EH (cell line): ENCODE measurements at places on chromosomes 16 and 17.

- DNase-seq, result peak; percentile 97
Measured at GRCh38 chr16:70737377-70738082, 51.7 kb upstream of the MTSS2 start.

GRCh38 chr17:21212826-21213637 is 929 bp downstream of the TMEM11 start:
- peak; percentile 27 for DNase-seq

- no peak for DNase-seq
Measured at GRCh38 chr16:30766206-30766932, 4.2 kb downstream of the RNF40 start.

DNA sequence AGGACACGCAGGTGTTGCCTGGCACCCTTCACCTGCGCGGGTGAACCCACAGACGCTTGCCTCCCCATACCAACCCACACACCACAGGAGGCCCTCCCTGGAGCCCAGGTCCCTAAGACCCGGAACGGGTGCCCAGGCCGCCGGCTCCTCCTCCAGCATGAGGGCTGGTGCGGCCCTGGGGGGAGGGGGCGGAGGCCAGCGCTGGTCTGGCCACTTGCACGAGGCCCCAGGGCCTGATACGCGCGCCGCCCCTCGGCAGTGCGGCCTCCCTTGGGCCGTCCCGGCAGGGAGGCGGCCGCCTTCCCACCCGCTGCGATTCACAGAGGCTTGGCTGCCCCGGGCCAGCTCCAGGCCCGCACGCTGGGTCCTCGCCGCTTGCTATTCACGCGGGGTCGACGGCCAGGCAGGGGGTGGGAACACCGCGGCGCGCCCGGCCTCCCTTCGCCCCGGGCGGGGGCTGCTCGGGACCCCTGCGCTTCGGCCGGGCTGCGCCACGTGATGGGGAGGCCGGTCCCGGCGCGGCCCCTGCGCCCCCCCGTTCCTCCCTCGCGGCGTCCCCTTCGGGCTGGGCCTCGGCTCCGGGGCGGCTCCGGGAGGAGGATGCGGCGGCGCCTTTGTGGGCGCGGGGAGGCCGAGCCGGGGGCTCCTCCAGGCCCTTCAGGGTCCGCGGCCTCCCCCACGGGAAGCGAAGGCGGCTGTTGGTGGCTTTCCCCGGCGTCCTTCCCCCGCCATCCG is 685 bp downstream of the FASN start:
- DNase-seq, result peak; percentile 72

DNA sequence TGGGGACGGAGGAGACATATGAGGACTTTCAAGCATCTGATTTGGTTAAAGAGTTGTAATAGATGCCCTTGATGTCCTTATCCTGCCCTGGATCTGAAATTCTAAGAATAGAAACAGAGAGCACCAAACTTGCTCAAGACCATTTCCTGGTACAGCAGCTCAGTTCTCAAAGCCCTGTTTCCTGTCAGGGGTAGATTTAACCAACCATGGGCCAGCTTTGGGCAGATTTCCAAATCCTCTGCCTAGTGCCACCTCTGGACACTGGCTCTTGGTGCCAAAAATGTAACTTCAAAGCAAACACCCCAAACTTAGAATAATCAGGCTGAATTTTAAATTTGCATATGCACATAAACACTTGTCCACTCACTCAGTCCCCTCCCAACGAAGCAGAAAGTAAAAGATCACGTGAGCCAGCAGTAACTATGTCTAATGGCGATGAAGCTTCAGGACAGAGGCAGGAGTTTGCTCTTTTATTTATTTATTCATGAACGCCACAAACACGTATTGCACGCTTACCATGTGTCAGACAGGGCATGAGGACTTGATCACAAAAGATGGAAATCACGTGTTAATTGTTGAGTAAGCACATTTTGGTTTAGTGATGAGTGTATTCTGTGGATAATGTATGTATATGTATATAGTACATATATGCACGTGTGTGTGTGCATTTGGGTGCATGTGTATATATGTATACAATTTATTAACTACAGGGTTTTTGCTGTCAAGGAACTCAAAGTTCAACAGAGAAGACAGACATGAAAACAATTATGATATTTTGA is 23.1 kb upstream of the SDK2 start:
- DNase-seq, result no peak

DNA sequence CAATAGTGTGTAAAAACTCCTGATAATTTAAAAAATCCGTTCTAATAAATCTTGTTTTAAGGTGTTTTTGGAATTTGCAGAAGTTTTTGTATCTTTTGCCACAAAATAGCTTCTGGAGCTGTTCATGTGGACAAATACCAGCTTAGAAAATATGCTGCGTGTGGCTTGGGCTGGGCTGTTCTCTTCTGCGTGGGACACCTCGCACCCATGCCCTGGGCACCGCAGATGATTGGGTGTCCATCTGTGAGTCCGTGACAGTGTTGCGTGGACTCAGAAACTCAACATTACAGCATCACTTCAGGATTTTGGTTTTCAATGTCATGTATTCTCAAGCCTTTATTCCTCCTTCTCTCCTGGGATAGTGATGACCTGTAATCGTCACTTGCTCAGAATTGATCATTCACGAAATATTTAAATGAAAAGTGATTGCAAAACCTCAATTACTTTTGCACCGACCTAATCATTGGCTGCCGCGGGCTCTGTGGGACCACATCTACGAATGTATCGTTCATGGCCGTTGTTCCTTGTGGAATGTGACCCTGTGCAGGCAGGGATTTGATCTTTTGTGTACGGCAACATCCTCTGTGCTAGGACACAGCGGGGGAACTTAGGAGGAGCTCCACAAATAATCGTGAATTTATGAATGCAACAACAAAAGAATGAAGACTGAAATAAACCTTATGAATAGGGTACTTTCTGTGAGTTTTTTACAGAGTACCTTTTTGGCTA is 210.3 kb upstream of the FOXF1 start:
- DNase-seq, result no peak

- DNase-seq, result peak; percentile 12
Measured at GRCh38 chr16:3317315-3317999, 12.2 kb downstream of the ZNF75A start.

DNA sequence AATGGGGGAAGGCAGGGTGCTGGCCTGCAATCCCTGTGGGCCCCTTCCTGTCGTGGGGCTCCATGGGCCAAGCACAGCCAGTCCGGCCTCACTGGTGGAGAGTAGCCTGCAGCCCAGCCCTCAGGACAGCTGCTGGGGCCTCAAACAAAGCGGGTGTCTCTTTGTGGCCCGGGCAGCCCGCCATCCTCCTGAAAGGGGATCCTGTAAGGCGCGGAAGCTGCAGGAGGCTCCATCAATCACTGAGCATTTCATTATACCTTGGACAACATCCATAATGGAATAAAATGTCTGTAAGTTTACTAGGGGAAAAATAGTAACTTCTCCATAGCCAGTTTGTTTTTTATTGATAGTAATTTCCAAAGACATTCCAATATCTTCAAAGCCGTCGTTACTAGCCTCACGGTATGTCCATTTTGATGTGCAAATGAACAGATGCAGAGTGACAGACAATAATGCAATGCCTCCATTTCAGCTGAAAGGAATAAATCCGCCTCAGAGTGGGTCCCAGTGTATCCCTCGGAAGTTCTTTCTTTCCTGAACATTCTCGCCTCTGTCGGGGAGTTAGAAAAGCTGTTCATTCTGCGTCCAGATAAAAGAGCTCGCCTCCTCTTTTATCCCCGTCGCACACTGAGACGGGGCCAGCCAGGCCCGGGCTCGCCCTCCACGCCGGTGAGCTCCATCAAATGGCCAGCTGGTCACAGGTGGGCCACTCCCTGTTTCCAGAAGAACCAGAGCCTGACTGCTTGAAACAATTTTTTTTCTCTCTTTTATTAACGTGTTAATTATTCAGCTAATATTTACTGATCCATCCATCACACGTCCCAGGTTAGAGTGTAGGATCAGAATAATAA is 14.4 kb downstream of the WSCD1 start:
- no peak for DNase-seq

GRCh38 chr17:80892900-80893603 is 98.6 kb upstream of the CHMP6 start:
- DNase-seq, result peak; percentile 82

GRCh38 chr17:55672585-55673501 is 49.8 kb downstream of the TMEM100 start:
- no peak for DNase-seq

- DNase-seq, result no peak
Measured at GRCh38 chr16:27725236-27726000, 175.5 kb downstream of the KATNIP start.

GRCh38 chr16:75229172-75230031 is 10.6 kb downstream of the CTRB1 start:
- DNase-seq, result no peak

- peak; percentile 92 for DNase-seq
Measured at GRCh38 chr17:42667088-42667951, 8.2 kb downstream of the TUBG2 start.

DNA sequence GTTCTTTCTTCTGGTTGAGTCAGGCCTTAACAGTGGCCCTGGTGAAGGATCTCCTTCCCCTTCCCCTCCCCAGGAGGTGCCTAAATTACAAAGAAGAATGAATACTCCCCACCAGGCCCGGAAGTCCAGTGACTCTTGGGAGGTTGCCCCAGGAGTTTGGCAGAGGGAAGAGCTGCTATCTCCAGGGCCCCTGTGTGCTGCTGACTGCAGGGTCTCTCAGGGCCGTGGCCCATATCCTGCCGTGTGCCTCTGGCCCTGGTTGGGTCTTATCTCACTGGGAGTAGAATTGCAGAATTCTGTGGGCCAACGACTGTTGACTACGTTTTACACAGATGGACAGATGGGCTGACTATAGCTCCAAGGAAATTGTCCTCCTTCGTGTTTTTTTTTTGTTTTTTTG is 28.0 kb downstream of the AKAP1 start:
- DNase-seq, result no peak

DNA sequence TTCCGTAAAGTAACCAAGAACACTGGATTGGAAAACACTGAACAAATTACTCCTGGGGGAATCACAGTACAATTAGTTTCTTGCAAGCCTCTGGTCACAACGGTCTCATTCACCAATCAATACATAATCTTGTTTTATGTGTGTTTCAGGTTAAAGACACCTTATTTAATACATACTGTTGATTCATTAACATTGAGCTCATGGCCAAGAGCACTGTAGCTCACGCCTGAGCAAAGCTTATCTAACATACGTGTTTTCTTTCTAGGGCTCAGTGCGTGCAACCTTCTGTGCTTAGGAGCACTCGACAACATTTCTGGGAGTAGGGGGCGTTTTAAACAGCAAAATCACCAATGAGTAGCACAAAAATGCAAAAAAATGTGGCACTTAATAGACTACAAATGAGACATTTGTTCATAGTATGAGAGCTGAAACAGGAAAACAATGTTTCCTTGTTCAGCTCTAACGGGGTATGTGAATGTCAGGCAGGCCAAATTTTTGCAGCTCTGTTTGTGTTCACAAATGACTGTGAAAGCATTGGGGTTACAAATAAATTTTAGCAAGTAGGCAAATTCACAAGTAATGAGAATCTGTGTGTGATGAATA is 206.2 kb downstream of the CNTNAP4 start:
- no peak for DNase-seq

- no peak for DNase-seq
Measured at GRCh38 chr17:11780621-11781020, 182.4 kb downstream of the DNAH9 start.

DNA sequence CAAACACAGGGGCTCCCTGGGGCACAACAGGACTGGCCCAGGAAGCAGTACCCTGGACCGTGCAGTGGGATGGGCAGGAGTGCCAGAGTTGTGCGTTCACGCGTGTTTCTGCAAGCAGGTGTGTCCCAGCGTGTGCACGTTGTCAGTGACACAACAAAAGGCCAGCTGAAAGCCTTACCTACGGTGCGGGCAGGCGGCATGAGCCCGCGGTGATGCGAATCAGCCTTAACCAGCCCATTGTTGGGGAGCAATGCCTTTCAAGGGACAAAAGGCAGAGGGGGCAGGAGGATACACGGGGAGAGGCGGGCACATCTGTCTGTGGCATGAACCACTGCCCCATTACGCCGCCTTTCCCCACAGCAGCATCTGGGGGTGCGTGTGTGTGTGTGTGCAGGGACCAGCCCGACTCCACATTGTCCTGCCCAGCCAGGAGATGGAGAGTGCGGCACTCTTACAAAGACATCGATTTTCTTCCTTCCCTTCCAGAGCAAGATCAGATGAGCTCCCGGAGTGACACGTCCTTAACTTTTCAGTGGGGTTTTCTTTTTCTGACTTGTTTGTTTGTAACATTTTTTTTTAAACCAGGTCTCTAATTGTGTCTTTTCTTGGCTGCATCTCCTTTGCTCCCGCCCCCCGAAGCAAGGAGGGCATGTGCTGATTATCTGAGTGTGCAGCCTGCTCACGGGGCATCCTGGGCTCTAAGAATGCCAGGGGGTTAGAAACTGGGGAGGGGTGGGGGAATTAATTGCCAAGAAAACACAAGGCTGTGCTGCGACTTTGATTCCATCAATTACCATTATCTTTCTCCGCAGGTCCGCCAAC is 158.1 kb downstream of the ZNF423 start:
- no peak for DNase-seq

DNA sequence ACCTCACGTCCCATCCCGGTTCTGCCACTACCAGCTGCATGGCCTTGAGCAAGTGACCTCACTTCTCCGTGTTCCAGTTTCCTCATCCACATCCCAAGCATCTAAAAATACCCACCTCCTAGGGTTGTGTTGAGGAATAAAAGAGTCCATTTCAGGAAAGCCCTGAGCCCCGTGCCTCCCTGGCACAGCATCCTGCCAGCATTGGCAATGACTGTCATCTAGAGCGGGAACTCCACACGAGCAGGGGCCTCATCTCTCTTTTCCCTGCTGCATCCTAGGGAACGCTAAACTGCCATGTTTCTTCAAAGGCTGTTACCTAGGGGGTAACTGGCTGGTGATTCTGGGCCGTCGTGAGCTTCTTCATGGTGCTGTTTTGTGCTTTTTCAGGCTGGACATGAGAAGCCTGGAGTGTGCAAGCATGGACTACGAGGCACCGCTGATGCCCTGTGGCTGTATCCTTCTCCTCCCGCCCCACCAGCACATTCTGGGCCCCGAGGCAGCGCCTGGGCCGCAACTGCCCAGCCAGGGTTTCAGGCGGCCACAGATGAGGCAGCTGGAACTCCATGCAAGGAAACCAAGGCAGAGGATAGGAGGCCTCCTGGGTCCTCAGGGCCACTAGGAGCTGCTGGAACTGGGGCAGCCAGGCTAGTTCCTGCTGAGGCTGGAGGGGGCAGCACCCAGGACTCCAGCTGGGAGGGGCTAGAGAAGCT is 221.4 kb downstream of the KATNIP start:
- DNase-seq, result no peak

GRCh38 chr16:82263521-82264143 is 93.6 kb upstream of the MPHOSPH6 start:
- peak; percentile 62 for DNase-seq

GRCh38 chr17:77872714-77873499 is 85.6 kb upstream of the TNRC6C start:
- DNase-seq, result no peak
